ENCODE measurements at places on chromosomes 12 and 14.

DNA sequence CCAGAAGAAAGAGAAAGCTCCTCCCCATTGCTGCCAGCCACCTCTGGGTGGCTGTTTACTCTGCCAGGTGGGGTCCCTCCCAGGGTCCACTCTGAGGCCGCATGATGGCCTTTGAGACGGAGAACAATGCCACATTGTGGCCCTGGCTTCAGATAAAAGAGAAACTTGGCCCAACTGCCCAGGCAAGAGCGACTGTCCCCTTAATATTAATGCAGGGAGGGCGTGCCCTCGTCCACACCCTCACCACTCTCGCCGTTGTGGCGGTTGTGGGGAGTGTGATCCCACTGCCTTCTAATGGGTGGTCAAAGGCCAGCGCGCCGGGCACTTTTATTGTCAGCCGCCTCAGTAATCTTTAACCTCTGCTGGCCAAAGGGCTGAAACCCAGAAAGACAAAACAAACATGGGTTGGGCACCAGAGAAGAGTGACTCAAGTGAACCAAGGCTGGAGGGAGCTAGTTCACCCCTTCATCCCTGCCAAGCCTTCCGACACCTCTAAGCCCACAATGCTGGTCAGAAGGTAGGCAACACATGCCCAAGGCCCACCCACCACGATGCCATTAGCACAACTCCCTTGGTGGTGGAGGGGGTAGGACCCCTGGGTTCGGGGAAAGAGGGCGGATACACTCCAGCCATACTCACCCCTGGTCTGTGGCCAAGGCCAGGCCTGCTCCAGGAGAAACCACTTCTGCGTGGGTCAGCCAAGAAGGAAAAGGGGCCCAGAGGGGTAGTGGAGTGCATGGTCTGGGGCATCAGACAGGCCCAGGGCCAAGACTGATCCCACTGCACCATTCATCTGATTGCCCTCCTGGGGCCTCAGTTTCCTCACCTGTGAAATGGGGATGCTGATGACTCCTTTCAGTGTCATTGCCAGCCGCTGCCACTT, 44.5 kb upstream of the BCL11B start:
- DNase-seq: no peak

DNA sequence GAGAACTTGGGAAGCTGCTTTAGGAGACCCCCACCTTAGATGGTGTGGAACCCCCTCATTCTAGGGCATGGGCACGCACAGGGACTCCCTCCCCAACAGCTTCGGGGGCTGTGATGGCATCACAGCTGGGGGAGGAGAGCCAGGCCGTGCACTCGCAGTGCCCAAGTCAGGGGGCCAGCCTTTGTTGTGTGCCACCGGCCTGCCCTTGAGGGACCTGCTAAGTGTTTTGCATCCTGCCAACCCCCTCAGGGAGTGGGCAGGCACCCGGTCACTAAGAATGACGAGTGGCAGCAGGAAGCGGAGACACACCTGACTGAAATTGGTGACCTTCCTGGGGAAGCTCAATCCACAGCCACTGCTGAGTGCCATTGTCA, 334.9 kb upstream of the SFSWAP start:
- no peak for DNase-seq

DNA sequence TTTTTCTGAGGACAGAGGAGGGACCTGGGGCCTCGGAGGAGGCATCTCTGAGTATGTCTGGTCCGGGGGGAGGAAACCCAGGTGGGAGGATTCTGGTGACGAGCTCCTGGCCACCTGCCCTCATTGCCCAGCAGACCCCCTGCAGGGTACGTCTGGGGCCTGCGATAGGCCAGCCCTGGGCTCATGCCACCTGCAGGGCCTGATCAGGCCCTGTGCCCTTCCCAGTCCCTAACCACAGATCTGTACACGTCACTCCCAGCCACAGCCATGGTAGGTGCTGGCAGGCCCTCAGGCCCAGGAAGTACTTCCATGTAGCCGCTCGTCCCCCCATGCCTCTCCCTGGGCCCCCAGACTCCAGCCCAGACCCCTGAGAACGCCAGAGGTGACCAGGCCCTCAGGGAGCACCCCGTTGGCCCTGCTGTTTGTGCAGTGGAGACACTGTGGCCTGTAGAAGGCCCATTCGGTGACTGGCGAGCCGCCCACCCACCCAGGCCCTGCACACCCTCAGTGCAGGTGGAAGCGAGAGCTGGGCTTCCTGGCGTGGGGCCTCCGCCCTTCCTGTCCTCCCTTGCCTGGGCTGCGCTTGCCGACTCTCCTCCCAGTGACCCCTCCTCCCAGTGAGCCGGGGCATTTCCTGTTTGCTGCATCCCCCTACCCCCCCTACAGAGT, 5.7 kb downstream of the INF2 start:
- DNase-seq: no peak

- peak; percentile 48 for DNase-seq
Measured at GRCh38 chr12:48237162-48237561, 34.1 kb upstream of the OR10AD1 start.

DNA sequence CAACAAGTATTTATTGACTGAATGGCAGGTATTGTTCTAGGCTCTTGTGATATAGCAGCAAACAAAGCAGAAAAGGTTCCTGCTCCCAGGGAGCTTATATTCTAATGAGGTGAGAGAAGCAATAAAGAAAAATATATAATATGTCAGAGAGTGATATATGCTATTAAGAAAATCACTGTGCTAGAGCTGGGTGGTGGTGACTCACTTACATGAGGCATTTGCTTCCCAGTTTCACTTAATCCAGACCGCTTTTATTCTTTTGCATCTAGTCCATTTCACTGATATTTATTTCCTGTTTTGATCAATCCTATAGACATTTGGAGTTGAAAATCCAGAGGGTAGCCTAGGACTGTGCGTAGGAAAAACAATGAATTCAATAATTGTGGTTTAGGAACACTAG, 17.5 kb downstream of the TRHDE start:
- DNase-seq: no peak

GRCh38 chr12:18578191-18578590, 159.6 kb downstream of the PLCZ1 start:
- DNase-seq: no peak

Data from GM23338 (cell line).